ENCODE measurements at places on chromosomes 7 and 10. TPM values are rescaled to one million over a fixed set of nuclear protein-coding genes. Genes with fewer than 3 reads are reported as not detected.

OR2A12 gene
- total RNA-seq = not detected

CCDC186 gene
- total RNA-seq = 60.4 TPM

CYP2C8 gene
- 0.10 TPM for total RNA-seq

ASAH2 gene
- total RNA-seq = 0.21 TPM

SPDYE5 gene
- total RNA-seq = not detected

ACTR3C gene
- total RNA-seq = 9.3 TPM

TMEM236 gene
- under 0.01 TPM for total RNA-seq

BZW2 gene
- total RNA-seq = 21.3 TPM

NPY4R gene
- not detected for total RNA-seq

HOXA1 gene
- total RNA-seq = 0.42 TPM

ZNF488 gene
- not detected for total RNA-seq

PIK3CG gene
- 81.3 TPM for total RNA-seq

LGI1 gene
- total RNA-seq = 0.21 TPM

SLC39A12 gene
- not detected for total RNA-seq

MDFIC gene
- total RNA-seq = 30.5 TPM

KCNMA1 gene
- total RNA-seq = 0.42 TPM

SEMA3C gene
- 9.7 TPM for total RNA-seq

EN2 gene
- not detected for total RNA-seq

TFR2 gene
- 0.31 TPM for total RNA-seq

AKR1D1 gene
- not detected for total RNA-seq

ERVW-1 gene
- not detected for total RNA-seq

SHTN1 gene
- 10.0 TPM for total RNA-seq

ADAM12 gene
- total RNA-seq = 1.7 TPM

SCART1 gene
- total RNA-seq = 1.5 TPM

ADARB2 gene
- total RNA-seq = under 0.01 TPM

NAT16 gene
- not detected for total RNA-seq

ZNF138 gene
- total RNA-seq = 9.3 TPM

SFTPA1 gene
- total RNA-seq = not detected

Measured in mononuclear cell (primary cell).